NCI-H1417 (cell line): ENCODE measurements at places on chromosomes 6 and 20.
A peak's percentile ranks its signal among the peaks of the same experiment; 100 is the strongest.

DNA sequence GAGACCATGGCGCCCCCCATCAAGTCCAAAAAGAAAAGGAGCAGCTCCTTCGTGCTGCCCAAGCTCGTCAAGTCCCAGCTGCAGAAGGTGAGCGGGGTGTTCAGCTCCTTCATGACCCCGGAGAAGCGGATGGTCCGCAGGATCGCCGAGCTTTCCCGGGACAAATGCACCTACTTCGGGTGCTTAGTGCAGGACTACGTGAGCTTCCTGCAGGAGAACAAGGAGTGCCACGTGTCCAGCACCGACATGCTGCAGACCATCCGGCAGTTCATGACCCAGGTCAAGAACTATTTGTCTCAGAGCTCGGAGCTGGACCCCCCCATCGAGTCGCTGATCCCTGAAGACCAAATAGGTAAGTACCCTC lies 41.7 kb upstream of the NAA20 start:
- no peak for DNase-seq

GRCh38 chr6:25137916-25138232 lies 141.3 kb upstream of the CARMIL1 start:
- DNase-seq = no peak

GRCh38 chr20:38633577-38634093 lies 32.0 kb downstream of the ARHGAP40 start:
- DNase-seq = peak; percentile 57

DNA sequence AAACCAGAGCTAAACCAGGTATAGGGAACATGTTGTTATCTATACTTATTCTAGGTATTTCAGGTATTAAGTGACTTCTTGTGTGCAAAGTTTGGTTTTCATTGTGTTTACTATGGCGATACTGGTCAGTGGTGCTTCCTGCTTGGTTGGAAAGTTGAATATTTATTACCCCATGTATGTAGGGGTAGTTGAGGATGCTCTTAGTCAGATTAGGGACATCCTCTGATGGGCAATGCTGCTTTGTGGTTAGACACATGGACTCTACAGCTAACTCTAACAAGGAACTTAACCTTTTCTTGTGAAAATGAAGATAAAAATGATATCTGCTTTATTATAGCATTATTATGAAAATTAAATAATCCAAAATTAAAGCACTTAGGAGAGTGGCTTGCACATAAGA lies 44.1 kb upstream of the ENPP1 start:
- DNase-seq = no peak

DNA sequence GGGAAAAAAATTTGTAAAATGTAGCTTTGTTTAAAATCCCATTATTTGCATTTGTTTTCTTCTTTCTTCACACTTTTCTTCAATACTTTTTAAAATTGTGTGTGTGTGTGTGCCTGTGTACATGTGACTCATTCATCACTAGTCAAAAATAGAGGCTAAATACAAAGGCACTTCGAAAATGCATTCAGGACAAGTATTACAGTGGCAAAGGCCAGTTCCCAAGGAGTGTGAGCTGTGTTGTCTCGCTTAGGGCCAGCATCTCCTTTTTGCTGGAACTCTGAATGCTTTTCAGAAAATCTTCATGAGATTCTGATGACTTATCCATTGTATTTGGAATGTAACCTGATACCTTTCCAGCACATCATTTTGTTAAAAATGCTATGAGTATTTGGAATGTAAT lies 288.5 kb upstream of the CNR1 start:
- peak; percentile 12 for DNase-seq

DNA sequence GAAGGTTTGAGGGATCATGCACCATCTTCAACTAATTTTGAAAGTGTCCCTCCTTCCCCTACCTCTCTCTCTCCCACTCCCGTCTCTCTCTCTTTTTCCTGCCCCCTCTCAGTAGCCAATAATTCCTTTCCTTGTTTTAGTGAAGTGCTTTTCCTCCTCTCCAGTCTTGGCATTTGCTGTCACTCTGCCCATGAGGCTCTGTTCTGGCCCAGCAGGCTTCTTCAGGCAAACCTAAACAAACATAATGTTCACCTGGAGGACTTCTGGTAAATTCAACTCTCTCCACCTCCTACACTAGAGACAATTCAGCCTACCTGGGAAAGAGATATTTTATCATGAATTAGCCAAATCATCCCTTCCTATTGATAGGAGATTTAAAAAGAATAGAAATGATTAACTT lies 320.4 kb upstream of the RNF24 start:
- no peak for DNase-seq

- peak; percentile 71 for DNase-seq
Observed at GRCh38 chr20:32522776-32523612, 62.1 kb downstream of the NOL4L start.

DNA sequence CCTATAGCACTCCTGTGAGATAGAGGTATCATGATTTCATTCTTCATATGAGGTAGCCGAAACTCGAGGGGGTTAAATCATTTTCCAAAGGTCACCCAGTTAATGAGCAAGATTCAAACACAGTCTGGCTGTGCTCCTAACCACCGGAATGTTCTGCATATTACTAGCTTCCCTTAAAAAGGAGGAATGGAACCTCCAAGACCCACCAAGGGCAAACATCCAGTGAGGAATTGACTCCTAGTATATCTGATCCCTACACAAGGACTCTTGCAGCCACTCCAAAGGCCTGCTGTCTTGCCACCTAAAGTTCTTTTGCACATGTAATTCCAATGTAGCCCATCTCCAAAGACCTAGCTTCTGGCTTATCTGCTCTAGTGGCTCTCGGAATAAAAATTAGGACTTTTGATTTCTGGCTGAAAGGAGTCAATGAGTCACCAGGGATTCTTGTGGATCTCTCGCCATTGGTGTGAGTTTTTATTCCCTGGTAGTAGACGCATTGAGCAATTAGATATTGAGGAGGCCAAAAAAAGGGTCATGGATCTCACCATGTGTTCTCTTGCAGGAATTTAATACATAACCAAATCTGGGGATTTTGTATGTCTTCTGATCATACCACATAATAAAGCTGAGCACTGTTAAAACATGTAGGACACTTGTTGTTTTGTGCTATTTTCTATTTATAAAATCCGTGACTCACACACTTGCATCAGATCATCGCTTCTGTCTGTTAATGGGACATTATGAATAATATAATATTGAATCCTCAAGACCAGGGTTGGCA lies 9.1 kb downstream of the BCAS1 start:
- DNase-seq = no peak

- no peak for DNase-seq
Observed at GRCh38 chr6:26367114-26367513, 2.1 kb downstream of the BTN3A2 start.

- DNase-seq = no peak
Observed at GRCh38 chr6:13468839-13469238, 18.6 kb downstream of the GFOD1 start.

DNA sequence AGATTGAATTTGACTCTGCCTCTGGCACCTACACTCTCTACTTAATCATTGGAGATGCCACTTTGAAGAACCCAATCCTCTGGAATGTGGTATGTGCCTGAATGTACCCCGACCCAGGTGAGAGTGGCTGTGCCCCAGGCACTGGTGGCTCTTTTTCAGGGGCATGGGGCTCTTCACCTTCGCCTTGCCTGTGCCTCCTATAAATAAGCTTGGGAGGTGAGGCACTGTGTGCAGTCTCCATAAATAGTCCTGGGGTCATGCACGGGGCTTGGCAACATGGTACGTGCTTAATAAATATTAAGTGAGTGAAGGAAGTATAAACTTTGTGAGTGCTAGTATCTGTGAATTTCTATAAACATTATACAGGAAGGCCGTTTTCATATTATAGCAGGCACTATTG lies 33.0 kb downstream of the GHRH start:
- DNase-seq = no peak

DNA sequence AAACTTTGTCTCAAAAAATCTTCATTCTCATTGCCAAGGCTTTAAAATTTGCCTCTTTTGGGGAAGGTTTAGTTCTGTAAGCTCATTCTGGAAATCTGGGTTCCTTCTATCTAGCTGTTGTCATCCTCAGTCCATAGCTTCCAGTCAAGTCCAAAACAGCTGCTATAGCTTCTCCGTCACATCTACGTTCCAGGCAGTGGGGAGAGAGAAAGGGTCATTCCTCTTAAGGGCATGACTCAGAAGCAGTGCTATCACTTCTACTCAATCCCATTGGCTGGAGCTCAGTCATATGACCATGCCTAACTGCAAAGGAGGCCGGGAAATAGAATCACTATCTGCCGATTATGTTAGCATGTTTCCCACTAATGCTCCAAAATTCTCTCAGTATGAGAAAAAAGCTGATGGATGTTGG lies 141.4 kb upstream of the PTPN1 start:
- DNase-seq = no peak

- DNase-seq = no peak
Observed at GRCh38 chr20:38790200-38791053, 15.1 kb upstream of the PPP1R16B start.
